ENCODE measurements at places on chromosomes 11 and 22. TPM values are rescaled to one million over a fixed set of nuclear protein-coding genes. Genes with fewer than 3 reads are reported as not detected.

GRCh38 chr11:120900643-120901042, 123.3 kb upstream of the TBCEL start:
- no peak for DNase-seq

DNA sequence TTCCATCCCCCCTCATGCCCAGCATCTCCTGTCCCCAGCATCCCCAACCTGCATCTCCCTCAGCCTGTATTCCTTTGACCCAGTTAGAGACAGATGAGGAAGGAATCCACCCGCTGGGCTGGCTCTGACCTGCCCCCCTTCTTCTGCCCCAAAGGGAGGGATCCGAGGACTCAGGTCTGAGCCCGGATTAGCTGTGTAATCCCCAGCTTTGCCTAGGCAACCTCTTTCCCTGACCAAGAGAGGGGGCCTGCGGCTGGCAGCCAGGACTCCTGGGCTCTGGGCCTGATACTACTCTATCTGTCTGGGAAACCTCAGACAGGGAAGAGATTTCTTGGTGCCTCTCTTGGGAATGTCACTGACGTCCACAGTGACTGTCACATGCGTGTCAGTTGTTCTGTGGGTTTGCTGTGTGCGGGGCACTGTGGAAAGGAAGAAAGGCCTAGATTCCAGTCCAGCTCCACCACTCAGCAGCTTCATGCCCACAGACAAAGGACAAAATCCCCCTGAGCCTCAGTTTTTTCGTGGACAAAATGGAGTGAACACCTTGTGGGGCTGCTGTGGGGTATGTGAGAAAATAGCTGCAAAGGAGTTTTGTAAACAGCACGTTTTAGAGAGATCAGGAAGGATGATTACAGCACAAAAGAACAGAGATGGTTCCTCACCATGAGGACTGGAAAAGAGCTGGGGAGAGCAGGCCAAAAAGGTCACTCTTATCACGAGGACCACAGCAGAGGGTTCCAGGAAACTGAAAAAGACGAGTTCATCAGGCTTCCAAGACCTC, 1.3 kb upstream of the NDUFV1 start:
- no peak for DNase-seq

DNA sequence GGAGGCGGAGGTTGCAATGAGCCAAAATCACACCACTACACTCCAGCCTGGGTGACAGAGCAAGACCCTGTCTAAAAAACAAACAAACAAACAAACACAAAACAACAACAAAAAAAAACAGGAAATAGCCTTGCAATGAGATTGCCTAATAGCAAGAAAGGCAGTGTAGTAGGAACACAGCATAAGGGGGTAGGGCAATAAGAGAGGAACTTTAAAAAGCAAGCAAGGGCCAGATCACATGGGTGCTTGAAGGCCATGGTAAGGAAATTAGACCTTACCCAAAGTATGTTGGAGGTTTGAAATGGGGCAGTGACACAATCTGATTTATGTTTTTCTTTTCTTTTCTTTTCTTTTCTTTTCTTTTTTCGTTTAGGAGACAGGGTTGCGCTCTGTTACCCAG, 34.7 kb upstream of the NRIP3 start:
- DNase-seq: no peak

DNA sequence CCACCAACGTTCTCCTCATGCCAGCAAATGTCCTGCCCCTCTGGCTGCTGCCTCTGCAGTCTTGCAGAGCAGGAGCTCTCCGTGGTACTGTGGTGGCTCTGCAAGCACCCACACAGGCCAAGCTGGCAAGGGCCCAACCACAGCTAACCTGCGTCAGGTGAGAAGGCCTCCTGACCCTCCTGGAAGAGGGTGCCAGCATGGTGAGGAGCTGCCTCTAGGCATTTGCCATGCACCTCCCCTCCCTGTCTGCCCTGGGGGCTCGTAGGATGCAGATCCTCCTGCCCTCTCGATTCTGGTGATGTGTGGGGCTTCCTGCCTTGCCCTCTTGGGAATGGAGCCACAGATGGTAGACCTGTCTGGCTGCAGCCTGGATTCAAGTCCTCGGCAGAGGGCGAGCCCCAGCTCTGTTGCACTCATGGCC, 1408.8 kb downstream of the TBC1D22A start:
- no peak for DNase-seq

Gene C11orf52
- total RNA-seq: 1.6 TPM

Gene SLC22A9
- total RNA-seq: not detected

Gene ST13
- 168 TPM for total RNA-seq

Gene TRIM48
- not detected for total RNA-seq
